RWPE2 (cell line): ENCODE measurements at places on chromosomes 13 and 19.

GRCh38 chr13:82878536-82878935 lies 1003.7 kb downstream of the SLITRK1 start:
- no peak for DNase-seq

DNA sequence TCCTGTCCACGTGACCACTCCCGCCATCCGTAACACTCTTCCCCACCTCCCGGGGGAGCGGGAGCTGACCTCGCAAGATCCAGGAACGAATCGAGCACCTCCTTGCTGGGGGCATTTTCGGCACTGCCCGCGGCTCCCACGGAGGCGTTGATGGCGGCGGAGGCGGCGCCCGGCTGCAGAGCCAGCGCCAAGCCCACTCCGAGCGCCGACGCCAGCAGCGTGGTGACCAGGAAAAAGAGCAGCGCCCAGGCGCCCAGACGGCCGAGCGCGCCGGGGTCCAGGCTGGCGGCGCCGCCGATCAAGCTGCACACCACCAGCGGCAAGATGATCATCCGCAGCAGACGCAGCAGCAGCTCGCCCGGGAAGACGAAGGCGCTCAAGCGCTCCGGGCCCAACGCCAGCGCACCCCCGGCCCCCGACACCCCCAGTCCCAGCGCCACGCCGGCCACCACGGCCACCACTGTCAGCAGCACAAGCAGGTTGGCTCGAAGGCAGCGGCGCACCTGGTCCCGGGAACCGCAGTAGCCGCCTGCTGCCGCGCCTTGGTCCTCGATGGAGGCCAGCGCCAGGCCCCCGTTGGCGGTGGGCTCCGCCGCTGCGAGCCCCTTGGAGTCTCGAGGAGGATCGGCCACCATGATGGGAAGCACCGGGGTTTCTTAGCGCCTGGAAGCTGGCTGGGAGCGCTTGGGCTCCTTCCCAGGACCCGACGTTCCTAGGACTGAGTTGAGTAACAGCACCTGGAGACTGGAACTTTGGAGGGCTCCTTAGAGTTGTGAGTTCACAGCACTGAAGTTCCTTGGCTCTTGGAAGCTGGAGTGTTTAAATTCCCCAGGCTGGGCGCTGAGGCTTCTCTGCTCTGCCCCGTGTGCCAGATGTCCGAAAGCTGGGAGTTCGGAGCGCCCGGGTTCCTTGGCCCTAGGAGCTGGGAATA lies 798 bp downstream of the SLC1A5 start:
- no peak for DNase-seq

DNA sequence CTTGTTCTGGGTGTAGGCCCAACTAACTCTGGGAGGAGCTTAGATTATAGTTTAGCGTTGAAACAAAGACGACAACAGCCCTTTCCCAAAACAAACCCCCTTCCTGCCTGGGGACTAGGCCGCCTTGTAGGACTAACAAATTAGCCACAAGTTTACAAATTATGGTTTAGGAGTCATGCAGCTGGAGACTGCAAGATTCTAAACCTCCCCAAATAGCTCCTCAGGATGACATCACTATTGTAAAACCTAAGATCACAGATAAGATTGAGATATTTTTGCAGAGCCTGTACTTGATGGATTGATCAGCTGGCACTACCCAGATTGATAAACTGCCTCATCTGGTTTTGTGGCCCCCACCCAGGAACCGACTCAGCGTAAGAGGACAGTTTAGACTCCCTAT lies 2.3 kb upstream of the SLC25A15 start:
- DNase-seq: no peak

GRCh38 chr19:1153891-1154730 lies 20.0 kb downstream of the SBNO2 start:
- DNase-seq: no peak

DNA sequence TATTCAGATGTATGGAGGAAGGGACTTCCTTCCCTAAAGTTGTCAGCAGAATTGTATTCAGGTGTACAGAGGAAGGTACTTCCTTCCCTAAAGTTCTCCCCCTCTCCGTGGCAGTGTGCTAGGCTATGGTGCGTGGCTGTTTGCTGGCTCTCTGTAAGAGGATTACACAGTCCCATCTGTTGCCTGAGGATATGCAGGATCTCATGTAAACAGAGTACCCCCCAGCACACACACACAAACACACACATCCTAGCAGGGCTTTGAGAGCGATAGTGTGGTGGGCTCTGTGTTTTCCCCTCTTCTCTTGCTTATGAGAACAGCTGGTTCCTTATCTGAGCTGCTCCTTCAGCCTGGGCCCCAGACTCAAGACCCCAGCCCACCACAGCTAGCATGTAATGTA lies 10.3 kb downstream of the NEK5 start:
- no peak for DNase-seq

DNA sequence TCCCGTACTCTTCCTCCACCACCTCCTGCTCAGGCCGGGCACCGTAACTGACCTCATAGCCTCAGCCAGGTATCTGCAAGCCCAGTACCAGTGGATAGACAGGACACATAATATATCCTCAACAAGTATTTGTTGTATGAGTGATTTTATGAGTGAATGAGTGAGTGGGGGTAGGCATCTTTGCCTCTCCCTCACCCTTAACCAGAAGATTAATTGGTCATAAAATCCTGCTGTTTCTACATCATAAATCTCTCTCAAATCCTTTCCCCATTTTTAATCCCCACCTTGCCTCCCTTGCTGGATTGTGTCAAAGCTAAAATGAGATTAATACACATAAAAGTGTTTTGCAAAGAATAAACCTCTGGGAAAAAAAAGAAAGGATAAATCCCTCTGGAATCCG lies 44.4 kb upstream of the HMGB1 start:
- DNase-seq: no peak

- peak; percentile 61 for DNase-seq
These were observed 25.9 kb downstream of the DPF1 start for GRCh38 chr19:38197937-38198704.

- DNase-seq: no peak
These were observed 22.6 kb upstream of the TINCR start for GRCh38 chr19:5590151-5590864.

- DNase-seq: no peak
These were observed 581 bp downstream of the RPL18 start for GRCh38 chr19:48618278-48618915.

DNA sequence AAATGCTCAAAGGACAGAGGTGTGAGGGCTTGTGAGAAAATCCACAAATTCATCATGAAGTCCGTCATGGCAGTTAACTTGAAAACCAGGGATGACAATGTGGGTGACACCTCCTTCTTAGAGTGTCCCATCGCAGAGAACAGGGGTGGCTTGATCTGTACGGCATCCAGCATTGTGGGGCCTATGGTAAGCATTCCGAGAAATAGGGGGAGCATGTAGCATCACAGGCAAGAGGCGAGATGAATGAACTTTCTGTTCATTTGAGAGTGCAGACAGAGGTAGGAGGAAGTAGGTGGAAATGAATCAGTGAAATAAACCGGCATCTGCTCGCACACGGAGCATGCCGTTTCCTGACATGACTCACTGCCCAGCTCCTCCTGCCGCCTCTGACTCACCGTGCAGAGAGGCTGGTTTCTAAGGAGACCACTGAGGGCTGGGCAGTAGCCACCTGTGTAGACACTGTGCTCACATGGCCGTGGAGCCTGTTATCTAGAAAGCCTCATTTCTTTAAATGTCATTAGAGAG lies 339.0 kb downstream of the RFC3 start:
- peak; percentile 94 for DNase-seq

DNA sequence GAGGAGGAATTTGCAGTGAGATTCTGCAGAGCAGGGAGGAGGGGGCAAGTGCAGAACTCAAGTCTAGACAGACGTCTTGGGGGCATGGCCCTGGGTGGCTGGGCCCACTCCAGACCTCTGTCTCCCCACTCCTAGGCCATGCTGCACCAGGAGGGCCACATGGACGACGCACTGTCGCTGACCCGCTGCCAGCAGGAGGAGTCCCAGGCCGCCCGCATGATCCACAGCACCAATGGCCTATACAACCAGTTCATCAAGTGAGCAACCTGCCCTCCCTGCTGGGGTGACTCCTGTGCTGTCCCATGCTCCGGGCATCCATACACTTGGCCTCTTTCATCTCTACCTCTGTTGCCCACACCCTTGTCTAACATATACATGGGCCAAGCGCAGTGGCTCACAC lies 18.1 kb downstream of the RYR1 start:
- no peak for DNase-seq

- no peak for DNase-seq
These were observed 60.5 kb downstream of the PARP4 start for GRCh38 chr13:24452044-24452443.

GRCh38 chr19:29922972-29923371 lies 19.1 kb upstream of the URI1 start:
- DNase-seq: no peak

GRCh38 chr13:44686531-44686934 lies 110.4 kb upstream of the TSC22D1 start:
- no peak for DNase-seq

DNA sequence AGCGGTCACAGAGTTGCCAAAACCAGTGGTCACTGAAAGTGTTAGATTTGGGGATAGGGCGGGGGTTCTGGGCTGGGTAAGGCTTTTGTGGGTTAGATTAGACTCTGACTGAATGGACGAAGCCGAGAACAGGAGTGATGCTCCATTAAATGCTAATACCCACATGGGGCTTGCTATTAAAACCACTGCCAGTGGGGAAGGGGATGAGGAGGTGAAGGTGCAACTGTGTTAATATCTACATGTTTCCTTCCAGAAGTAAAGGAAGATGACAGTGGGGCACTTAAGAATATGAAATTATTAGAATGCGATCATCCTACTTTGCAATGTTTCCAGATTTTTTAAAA lies 573 bp upstream of the ZNF614 start:
- no peak for DNase-seq
